NCI-H2107 (cell line): ENCODE measurements at places on chromosomes 1 and 21.

GRCh38 chr21:16046656-16047330 lies 317.0 kb downstream of the USP25 start:
- DNase-seq, result no peak

- no peak for DNase-seq
These were observed 170.1 kb downstream of the CRB1 start for GRCh38 chr1:197438010-197438790.

DNA sequence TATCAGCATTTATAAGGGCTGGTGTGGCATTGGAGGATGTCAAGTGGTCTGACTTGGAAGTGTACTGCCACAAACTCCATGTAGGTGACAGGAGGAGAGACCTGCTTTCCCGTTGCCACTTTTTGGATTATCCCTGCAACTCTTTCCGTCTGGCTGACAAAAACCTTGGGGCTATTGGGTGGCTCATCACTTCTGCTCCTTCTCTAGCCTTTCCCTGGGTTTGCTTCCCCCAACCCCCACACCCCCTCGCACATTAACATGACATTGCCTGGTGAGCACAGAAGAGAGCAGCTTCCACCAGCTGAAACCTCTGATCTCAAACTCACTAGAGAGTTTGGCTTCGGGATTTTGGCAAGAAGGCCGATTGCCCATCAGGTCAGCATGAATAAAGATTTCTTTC lies 39.2 kb downstream of the PROX1 start:
- DNase-seq, result no peak

DNA sequence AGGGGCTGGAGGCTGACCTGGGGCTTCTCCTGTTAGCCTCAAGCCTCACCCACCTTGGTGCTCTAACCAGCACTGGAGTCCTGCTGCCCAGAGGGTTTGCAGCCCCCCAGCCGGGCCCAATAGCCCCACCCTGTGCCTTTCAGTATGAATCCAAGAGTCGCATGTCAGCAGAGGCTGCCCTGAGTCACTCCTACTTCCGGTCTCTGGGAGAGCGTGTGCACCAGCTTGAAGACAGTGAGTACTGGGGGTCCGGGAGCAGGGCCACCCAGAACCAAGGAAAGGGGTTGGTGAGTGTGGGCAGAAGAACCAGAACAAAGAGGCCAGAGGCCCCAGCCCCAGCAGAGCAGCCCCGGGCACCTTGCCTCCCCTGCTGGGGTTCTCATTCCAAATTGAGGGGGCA lies 25.6 kb downstream of the CDK18 start:
- DNase-seq, result no peak

DNA sequence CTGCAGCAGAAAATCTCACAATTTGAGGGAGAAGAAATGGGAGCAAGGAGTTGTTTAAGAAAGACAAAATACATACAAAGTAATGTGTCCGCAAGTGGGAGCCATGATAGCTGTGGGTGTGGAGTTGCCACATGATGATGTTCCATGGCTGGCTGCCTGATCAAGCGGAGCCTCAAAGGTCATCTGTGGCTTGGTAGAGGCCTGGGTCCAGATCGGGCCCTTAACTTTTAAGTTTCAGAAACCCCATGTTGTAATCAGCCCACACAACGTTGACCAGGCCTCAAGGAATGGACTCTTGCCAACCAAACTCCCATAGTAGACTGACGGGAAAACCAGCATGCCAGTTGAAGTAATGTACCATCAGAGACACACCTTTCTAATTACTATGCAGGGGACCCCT lies 64.7 kb upstream of the ANGPTL1 start:
- no peak for DNase-seq

DNA sequence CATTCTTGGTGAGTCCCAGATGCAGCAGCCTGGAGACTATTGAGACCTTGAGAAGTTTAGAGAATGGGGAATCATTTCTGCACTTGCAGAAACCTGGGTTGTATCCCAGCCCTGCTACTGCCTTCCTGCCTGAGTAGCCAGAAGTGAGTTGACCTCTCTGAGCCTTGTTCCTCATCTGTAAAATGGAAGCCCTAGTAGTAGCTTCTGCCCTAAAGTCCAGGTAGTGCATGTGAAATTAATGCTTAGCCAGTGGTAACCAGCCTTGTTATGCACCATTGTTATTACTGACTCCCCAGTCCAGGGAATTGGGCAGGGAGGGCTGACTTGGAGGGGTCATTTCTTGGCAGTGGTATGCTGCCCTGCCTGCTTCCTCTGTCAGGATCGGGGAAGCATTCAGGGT lies 5.6 kb downstream of the SESN2 start:
- no peak for DNase-seq

- no peak for DNase-seq
These were observed 1.2 kb upstream of the ANGPTL7 start for GRCh38 chr1:11187931-11188330.

- no peak for DNase-seq
These were observed 62.5 kb downstream of the TRIM33 start for GRCh38 chr1:114448370-114449036.

- no peak for DNase-seq
These were observed 218.9 kb downstream of the LHX8 start for GRCh38 chr1:75353051-75353450.

DNA sequence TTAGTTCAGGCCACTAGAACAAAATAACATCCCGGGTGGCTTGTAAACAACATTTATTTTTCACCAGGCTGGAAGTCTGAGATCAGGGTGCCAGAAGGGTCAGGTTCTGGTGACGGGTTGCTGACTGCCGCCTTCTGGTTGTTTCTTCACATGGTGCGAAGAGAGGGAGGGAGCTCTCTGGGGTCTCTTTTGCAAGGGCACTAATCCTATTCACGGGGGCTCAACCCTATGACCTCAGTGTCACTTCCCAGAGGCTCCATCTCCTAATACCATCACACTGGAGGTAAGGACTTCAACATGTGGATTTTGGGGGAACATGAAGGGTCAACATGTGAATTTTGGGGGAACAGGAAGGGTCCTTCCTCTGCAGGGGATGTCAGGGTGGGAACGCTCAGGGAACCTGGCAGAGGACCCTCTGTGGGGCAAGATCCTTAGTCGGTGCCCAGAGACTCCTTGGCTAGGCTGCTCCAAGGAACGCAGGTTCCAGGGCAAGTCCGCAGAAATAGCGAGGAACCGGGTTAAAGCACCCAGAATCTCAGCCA lies 8.7 kb upstream of the C2CD2 start:
- no peak for DNase-seq

DNA sequence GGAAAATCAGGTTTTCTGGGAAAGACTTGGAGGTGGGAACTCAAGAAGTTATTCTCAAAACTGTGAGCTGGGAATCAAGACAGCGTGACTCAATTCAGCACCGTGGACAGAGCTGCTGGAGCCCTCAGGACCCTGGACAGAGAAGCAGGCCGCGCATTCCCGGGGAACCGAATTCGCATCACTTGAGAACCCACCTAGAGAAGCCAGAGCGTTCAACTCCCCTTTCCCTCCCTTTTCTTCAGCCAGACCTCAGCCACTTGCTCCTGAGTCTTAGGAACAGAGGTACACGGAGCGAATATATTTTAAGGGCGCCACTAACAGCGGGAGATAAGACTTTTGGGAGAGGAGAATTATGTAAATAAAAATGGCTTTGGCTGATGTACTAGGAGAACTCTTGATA lies 2.0 kb upstream of the LIN28A start:
- no peak for DNase-seq

- no peak for DNase-seq
These were observed 423 bp downstream of the SLAMF8 start for GRCh38 chr1:159827102-159827490.

GRCh38 chr1:200042552-200043335 lies 15.2 kb downstream of the NR5A2 start:
- no peak for DNase-seq

DNA sequence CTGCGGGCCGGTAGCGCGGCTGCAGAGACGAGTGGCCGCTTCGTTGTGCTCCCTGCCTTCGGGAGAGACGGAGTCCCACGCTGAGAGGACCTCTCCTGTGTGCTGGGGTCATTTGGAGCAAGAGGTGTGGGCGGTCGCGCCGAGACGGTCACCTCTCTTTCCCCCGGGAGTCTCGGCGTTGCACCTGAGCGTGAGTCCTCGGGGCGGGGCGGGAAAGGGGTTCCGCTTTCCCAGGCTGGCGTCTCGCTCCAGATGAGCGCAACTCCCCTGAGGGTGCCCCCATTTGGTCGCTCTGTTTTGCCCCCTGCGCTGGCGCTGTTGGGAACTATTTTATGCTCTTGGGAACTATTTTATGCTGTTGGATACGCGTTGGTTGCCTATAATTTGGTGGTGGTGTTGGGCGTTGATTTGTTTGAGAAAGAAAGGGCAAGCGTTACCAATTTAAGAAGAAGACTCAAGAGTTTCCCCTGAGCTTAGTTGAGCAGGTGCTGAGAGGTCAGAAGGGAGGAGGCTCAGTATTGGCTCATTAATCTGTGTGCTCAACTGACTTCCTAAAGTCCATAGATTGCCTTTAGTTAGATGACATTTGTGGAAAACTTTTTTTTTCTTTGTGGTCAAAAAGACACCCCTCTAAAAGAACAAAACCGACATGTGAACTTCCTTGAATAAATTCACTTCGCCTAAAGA lies 683 bp downstream of the LRRC8B start:
- no peak for DNase-seq

- no peak for DNase-seq
These were observed 118.4 kb downstream of the PIGK start for GRCh38 chr1:77100875-77101274.

DNA sequence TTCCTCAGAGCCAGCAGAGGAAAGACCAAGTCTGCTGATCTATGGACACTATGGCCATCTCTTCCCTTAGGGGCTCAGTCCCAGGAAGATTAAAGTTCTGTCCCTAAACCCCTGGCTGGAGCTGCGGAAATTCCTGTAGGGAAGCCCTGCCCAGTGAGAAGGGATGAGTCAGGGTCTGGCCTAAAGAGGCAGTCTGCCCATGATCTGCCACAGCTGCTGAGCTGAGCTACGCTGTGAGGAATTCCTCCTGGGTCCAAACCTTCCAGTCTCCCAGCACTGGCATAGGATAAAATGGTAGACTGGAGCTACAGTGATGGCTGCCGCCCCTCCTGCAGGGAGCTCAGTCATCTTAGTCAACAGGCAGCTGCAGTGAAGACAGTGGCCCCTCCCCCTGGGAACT lies 213.7 kb downstream of the BRINP2 start:
- no peak for DNase-seq

- DNase-seq, result no peak
These were observed 20.7 kb downstream of the HMGCS2 start for GRCh38 chr1:119748040-119748439.

- DNase-seq, result no peak
These were observed 56.9 kb upstream of the TRIM67 start for GRCh38 chr1:231104917-231105316.

DNA sequence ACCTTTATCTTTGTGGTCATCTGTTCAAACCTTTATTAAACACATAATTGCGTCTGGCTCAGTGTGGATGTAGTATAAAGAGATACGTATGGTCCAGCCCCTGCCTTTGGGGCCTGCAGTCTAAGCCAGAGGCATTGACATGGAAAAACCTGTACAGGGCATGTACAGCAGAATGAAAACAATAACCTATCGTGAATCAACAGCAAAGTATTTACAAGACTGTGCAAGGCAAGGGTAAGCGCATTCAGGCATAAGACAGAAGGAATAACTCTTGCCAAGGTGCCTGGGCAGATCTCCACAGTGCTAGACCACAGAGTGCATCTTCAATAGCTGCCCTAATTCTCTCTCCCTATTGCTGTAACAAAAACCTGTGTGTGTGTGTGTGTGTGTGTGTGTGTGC lies 35.5 kb downstream of the KIRREL1 start:
- DNase-seq, result no peak

- DNase-seq, result no peak
These were observed 60.5 kb downstream of the CD58 start for GRCh38 chr1:116510361-116510760.

- no peak for DNase-seq
These were observed 82.2 kb upstream of the SLFNL1 start for GRCh38 chr1:41103766-41104165.

- no peak for DNase-seq
These were observed 5.9 kb upstream of the MARCKSL1 start for GRCh38 chr1:32341971-32342370.

DNA sequence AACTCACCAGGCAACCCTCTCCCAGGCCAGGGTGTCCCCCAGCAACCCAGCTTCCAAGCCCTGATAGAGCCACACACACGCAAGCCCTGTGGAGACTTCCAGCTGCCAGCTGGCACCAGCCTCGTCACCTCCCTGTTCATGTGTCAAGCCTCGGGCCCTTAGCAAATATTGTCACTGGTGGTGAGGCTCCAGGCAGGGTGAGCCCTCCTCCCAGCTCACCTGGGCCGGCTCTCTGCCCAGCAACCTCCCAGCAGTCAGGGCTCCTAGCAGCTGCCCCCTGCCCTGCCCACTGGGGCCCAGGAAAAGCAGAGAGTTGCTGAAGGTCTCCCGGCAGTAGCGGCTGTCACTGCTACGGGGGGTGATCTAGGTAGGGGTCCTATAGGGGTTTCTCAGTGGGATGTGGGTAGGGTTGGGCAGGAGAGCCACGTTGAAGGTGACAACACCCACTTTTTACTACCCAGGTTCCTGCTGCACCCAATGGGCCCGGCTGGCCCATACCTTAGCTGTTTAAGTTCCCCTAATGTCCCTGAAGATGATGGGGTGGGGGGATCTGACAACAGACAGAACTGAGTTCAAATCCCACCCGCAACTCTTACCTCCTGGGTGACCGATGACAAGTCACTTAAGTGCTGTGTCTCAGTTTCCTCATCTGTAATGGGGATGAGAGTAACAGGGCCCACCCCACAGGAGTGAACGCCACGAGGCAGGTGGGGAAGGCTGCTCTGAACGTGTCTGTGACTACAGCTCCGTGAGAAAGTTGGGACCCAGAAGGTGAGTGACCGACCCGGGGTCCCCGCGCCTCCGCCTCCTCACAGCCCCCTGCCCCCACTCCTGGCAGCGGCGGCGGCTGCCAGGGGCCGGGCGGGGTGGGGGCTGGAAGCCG lies 678 bp downstream of the TTC39A start:
- peak; percentile 28 for DNase-seq

DNA sequence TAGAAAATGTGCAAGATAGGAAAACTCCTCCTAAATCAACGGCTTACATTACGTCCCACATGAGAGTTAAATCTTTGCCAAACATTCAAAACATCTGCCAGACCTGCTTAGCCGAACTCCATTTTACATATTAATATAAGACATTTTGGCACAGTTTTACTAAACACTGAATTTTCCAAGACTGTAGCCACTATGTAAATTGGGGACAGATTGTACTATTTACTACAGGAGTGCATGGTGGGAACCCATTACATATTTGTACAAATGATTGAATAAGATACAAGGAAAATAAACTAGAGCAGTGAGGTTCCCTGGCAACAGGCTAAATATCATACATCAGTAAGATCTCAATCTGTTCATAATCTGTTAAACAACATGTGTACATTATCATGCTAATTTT lies 1234.4 kb downstream of the KCNT2 start:
- DNase-seq, result no peak

DNA sequence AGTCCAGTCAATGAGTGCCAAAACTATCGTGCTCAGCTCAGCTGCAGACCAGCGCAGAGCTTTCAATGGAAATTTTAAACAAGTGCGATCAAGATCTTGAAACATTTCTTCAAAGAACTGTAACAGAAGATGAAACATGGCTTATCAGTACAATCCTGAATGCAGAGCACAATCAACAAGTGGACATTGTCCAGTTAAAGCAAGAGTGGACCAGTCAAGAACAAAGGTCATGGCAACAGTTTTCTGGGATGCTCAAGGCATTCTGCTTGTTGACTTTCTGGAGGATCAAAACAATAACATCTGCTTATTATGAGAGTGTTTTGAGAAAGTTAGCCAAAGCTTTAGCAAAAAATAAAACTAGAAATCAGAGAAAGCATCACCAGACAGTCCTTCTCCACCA lies 374.2 kb downstream of the SETD4 start:
- DNase-seq, result no peak

- DNase-seq, result no peak
These were observed 16.8 kb downstream of the DHX9 start for GRCh38 chr1:182855911-182856310.
